ENCODE measurements at places on chromosomes 6 and 20.

DNA sequence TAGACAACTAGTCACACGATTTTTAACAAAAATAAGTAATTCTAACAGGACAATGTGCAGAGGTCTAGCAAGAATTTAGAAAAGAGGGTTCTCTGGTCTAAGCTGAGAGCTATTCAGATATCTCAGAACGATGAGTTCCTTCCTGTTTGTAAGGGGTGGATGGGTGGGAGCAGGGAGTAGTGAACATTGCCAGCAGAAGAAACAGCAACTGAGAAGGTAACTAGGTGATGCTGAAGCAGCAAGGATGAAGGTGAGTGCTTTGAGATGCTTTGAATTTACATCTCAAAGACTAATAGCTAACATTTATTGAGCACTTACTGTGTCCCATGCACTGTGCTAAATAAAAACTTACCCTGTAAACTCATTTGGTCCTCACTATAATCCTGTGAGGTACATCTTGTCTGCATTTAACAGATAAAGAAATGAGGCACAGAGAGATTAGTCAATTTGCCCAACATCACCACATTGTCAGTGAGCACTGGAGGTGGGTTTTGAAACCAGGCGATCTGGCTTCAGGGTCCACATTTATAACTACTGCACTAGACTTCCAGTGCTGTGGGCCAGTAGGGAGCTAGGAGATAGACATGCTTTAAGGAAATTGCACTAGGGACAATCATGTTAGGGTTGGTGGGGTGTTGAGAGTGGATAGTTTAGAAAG, 15.7 kb downstream of the BRD2 start:
- DNase-seq, result no peak

DNA sequence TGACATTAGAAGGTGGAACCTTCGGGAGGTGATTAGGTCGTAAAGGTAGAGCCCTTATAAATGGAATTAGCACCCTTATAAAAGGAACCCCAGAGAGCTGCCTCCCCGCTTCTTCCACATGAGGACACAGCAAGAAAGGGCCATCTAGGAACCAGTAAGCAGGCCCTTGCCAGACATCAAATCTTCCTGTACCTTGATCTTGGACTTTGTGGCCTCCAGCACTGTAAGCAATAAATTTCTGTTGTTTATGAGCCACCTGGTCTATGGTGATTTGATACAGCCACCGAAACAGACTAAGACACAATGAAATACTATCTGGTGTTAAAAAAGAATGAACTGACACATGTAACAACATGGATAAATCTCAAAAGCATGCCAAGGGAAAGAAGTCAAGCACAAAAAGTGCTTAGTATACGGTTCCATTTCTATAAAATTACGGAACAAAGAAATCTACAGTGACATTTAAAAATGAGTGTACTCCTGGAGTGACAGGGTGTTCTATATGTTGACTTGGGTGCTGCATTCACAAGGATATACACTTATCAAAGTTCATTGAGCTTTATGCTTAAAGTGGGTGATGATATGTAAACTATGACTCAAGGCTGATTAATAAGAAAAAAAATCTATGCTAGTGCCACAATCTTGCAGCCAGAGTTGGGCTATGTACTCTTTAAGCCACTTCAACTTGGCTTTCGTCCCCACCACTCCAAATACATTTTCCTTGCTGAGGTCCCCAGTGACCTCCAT, 18.4 kb downstream of the SERPINB1 start:
- DNase-seq, result no peak

GRCh38 chr6:39197521-39197920, 31.8 kb downstream of the KCNK5 start:
- no peak for DNase-seq

DNA sequence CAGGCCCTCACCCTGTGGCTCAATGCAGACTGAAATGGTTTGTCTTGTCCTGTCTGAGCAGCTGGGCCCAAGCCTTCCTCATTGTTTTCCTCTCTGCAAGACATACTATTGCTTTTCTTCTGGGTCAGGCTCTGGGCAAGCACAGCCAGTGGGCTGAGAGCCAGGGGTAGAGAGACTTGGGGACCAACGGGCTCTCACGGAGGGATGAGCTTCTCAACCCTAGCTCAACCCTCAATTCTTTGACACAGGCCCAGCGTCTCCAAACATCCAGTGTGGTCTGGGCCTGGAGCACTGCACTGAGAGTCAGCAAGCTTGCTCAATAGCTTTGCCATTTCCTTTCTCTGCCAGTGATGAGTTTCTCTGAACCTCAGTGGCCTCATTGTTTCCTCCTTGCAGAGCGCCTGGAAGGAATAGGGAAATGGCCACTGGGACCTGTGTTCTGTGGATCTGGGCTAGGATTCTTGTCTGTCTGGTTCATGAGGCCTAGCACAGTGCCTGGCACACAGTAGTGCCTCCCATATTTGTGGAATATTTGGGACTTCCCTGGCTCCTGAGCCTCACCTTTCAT, 9.3 kb downstream of the ANGPT4 start:
- no peak for DNase-seq

DNA sequence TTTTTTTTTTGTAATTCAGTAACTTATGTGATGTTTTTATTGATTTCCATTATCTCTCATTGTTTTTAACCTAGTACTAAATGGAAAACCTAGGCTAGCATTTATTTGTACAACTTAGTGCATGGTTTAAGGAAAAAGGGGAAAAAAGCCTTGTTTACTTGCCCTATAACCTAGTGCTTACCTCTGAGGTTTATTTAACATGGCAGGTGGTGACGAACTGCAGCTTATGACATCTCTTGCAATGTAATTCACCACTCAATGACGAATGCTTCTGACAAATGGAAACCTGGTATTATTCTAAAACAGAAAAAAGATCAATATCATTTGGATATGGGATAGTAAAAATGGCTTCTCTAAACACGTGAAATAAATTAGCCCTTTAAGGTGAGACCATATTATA, 618.6 kb upstream of the FLRT3 start:
- DNase-seq, result no peak

DNA sequence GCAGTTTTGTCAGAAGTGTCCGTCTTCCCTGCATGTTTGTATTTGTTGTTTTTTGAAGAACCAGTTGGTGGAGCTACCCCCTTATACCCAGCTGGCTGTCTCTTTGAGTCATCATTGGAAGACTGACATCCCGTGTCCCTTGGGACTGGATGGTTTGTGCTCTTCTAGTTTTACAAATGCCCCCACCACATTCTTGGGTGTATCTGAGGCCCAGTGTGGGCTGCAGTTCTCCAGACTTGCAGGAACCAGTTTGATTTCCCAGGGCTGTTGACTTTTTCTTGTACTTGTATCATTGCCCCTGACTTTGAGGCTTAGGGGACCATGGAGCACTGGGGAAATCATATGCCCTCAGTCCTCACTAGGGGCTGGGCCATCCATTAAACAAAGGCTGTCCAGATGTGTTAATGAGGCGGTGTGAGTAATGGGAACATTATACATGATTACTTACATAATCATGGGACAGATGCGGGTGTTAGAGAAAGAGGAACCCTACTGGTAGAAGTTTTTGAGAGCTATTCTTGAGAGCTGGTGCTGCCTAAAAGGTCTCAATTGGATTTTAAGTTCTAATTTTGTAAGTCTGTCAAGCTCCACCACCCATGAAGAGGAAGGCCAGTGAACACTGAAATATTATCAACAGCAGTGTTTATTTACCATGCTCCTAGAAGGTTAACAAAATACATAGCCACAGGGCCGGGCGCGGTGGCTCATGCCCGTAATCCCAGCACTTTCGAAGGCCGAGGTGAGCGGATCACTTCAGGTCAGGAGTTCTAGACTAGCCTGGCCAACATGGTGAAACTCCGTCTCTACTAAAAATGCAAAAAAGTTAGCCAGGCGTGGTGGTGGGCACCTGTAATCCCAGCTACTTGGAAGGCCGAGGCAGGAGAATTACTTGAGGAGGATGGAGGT, 8.5 kb downstream of the JARID2 start:
- no peak for DNase-seq

DNA sequence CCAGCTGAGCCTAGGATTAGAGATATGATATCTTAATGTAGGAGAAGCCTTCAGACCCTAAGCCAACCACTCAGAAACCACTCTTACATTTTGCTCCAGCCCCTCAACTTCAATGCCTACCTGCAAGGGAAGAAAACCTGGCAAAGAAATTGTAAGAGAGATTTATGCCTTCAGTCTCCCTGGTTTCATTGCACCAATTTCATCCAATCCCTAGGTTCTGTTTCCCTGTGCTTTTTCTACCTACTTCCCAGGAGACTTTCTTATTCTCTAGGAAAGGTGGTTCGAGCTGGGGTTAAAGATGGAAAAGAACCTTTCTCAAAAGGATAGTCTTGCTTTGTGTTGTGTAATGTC, 1.1 kb upstream of the TCF21 start:
- DNase-seq, result no peak

DNA sequence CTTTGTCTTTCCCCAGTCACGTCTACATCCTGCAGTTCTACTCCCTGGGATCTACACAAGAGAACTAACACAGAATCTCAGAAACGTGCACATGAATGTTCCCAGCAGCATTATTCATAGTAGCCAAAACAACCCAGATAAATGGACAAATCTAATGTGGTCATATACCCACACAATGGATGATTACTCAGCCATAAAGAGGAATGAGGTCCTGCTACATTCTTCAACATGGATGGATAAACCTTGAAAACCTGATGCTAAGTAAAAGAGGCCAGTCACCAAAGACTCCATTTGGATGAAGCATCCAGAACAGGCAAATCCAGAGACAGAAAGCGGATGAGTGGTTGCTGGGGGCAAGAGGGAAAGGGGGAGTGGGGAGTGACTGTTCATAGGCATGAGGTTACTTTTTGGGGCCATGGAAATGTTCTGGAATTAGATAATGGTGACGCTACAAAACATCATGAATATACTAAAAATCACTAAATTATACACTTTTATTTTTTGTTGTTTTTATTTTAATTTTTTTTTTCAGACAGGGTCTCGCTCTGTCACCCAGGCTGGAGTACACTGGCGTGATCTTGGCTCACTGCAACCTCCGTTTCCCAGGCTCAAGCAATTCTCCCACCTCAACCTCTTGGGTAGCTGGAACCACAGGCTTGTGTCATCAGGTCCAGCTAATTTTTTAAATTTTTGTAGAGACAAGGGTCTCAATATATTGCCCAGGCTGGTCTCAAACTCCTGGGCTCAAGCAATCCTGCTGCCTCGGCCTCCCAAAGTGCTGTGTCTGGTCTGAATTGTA, 50.8 kb upstream of the DSN1 start:
- no peak for DNase-seq

- no peak for DNase-seq
Observed at GRCh38 chr6:12941422-12941821, 224.9 kb downstream of the PHACTR1 start.

DNA sequence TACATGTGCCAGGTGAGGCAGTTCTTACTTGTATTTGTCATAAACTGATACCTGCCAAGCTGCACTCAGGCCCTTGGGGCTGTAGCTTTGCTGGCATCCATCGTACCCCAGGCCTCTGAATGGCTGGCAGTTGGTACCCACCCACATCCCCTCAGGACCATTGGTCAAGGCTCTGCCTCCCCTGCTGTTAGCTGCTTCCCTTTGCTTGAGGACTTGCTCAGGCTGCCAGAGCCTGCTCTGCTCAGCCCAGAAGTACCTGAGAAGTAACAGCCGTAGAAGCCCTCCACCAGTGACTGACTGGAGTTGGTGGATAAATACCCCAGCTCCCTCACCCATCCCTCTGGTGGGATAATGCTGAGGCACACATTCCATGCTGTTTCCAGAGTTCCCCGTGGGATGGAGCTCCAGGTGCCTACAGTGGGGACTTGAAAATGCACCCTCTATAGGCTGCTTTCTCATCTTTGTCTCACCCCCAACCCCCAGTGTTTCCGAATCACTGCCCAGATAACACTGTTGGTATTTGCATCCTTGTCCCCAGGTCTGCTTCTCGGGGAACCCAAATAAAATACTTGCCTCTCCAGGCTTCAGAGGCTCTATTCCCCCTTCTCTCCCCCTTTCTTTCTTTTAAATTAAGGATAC, 7.3 kb downstream of the EBF4 start:
- DNase-seq, result no peak

DNA sequence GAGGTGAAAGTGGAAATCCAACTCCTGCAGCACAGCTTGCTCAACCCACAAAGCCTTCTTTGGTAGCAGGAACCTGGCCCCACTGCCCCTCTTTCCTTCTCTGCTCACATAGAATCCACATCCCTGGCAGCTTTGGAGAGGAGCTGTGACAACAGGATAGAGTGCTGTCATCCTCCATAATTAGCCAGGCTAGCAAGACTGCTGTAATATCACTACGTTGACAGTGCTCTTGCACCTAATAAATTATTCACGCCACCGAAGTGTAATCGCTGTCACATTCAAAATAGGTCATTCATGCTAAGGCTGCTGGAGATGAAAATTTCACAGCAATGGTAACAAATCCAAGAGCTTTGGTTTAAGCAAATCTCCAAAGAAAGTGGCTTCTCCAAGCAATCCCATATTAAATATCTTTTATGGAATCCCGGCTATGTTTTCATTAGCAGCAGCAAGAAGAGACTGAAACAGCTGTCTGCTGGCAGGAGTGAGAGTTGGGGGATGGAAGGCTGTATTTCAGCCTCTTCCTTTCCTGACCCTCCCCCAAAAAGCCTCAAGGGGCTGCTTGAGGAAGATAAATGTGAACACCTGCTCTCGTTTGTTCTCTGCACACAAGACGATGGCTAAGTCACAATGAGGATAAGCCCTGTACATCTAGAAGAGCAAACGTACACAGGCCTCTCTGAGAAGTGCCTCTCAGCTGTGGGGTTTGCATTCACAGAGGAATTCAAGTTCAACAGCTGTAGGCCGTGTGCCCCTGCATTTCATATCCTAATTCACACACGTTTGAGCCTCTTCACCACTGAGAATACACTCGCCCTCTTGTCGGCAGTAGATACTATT, 16.5 kb downstream of the RIPOR2 start:
- no peak for DNase-seq

- DNase-seq, result peak; percentile 96
Observed at GRCh38 chr6:10441004-10441654, 26.3 kb upstream of the TFAP2A start.

DNA sequence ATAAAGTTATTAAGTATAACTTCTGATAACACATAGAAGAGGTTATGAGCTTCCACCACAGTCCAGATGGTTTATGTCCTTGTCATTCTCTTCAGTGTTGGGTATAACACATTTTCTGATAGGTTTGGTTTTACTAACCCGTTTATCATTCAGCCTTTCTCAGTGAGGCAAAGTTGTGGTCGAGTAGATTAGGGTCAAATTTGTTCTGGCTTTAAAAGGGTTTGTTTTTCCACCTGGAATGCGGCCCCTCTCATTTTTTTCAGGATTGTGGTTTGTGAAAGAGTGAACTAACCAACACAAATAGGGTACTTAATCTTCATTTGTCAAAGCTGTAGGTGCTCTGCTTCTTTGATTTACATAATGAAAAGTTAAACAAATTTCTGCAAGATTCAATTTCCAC, 204.2 kb upstream of the ASCC3 start:
- no peak for DNase-seq
